ENCODE measurements at places on chromosomes 3 and 15.

DNA sequence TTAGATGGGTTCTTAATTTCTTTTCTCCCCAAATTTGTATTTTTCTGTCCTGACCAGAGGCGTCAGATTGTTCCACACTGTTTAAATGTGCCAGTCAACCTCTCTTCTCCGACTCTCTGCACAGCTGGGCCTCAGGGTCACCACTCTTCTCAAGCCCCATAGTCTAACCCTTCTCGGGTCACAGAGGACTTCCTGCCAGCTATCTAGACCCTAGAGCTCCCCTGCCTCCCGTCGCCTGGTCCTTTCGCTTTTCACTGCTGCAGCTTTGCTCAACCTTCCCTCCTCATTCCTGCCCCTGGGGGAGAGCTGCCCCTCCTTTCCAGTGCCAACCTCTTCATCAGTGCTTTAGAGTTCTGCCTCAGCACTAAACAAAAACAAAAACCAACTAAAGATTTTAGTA lies 151.7 kb downstream of the ATG7 start:
- DNase-seq, result no peak

DNA sequence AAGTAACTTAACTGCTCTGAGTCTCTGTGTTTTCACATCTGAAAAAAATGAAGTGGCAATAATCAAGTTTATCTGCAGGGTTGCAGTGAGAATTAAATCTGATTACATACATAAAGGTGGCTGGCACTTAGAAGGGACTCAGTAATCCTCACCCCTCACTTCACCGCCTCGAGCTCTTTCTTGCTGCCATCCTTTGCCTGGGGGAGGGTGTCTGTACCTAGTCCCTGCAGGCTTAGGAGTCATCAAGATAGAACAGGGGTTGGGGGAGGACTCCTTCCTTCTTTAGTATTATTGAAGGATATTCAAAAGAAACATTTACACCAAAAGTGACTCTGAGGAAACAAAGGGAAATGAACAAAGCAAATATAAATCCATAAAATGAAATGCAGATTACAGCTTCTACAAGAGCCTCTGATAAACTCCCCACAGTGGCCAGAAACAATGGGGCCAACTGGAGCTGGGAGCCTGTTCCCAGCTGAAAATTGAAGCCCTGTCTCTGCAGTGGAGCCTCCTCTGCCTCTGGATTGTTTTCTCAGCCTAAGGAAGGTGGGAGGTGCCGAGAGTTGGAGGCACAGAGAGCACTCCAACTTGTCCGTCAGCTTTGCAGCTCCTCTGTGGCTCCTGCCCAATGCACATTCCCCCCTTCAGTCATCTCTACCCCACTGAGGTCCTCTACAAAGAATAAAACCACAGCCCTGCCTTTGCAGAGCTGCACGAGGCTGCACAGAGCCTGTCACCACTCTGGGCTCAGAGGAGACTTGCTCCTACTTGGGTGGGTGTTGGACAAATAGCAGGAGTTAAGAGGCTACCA lies 41.8 kb downstream of the CRYGS start:
- DNase-seq, result no peak

DNA sequence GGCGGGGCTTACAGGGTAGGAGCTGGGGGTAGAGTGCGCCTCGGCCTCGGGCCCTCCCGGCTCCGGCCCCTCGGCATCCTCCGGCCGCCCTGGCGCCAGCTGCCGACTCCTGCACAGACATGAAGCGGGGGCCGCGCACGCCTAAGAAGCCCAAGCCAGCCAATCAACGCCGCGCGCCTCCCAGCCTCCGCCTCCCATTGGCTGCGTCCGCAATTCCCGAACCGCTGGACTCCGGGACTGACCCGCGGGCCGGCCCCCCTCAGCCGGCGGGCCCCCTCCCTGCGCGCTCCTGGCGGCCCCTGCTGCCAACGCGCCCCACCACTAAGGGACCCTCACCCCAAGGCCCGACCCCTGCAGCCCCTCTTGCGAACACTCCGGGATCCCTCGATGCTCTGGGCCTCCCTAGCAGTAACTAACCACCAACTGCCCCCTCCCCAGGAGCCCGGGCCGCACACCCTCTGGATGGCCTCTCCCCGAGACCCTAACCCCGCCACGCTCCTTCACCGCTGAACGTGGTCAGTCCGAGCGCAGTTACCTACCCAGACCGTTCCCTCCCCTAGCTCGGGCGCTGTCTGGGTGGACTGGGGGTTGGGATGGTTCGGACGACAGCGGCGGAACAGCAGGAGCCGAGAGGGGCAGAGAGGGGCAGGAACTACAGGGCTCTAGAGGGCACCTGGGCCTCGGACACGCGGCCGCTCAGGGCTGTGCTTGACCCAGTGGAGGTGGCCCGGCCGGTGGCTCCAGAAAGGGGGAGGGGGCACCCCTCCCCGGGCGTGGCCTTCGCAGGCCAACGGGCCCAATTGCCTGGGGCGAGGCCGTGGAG lies 5.0 kb downstream of the GATA2 start:
- no peak for DNase-seq

GRCh38 chr3:197336348-197336747 lies 37.9 kb upstream of the DLG1 start:
- no peak for DNase-seq

DNA sequence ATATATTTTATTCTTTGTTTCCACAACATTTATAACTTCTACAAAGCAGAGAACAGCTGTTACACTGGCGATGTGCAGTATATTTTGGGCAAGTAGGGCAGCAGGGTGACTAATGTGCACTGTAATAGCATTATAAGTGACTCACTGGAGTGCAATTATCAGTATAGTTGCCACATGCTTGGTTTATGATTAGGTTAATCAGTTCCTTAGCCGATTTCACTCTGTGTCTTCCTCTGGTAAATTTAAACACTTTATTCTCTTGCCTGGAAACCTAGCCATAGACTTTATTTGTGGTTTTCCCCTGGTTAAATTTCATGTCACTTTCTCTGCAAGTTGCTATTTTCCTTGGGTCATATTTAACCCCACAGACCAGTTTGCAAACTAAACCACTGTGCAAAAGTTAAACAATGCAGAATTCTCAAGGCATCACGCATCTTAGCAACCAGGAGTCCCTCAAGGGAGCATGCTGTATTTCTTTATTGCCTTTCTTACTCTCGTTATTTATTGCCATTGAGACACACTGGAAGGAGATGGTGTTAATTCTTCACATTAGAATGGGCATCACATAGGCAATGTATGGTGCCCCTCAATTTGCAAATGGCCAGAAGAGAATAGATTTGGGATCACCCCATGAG lies 690.2 kb upstream of the DPPA4 start:
- no peak for DNase-seq

DNA sequence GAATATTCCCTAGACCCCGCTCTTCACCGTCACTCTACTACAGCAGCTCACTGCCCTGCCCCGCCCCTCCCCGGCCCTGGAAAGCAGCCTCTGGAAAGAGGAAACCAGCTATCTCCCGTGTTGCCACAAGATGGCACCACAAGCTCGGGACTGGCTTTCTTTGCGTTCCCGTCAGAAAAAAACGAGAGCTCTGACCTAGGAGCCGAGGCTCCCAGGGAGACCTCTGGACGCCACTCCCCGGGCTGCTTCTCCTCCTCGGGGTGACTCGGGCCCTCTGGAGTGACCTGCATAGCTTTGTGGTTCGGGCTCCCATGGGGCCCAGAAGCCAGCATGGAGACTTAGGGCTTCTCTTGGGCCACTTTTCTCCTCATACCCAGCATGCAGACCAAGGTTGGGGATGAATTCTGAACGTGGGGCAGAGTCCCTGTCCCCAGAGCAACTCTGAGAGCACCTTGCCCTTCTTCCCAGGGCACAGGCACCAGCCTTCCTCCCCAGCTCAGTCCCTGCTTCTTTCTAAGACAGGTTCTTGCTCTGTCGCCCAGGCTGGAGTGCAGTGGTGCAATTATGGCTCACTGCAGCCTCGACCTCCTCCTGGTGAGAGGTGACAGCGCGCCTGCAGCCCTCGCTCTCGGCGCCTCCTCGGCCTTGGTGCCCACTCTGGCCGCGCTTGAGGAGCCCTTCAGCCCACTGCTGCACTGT lies 19.0 kb downstream of the STOML1 start:
- peak; percentile 74 for DNase-seq

- DNase-seq, result no peak
These were observed 38.2 kb upstream of the GYG1 start for GRCh38 chr3:148953094-148953493.

GRCh38 chr3:149299938-149300801 lies 33.3 kb downstream of the TM4SF18 start:
- no peak for DNase-seq

DNA sequence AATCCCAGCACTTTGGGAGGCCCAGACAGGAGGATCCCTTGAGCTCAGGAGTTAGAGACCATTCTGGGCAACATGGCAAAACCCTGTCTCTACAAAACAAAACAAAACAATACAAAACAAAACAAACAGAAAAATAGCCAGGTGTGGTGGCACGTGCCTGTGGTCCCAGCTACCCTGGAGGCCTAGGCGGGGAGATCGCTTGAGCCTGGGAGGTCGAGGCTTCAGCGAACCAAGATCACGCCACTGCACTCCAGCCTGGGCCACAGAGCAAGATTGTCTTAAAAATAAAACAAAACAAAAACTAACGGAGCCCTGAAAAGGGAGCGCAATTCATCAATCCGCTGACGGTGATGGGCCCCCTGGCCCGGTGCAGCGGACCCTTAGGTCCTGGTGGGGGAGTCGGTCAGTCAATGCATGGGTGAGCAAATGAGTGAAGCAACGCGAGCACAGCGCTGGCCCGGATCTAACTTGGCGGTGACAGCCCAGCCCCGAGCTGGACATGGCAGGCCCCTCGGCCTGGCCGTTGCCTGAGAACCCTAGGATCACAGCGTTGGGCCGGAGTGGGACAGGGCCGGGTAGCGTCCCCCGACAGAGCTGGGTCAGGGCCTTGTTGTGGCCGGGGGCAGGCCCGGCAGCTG lies 52.4 kb upstream of the BLM start:
- no peak for DNase-seq

DNA sequence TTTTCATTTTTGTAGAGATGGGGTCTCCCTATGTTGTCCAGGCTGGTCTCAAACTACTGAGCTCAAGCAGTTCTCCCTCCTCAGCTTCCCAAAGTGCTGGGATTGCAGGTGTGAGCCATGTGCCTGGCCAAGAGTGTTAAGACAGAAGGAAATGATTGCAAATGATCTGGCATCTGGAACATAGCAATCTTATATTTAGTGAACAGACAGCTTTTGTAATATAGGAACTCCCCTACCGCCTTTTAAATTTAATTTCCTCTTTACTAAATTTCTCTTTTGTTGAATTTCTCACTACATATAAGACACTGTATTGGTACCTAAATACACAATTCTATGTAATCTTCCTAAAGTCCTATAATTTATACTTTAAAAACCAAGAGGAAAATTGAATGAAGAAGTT lies 13.1 kb downstream of the ANO10 start:
- no peak for DNase-seq

All from activated T-helper 2 cell treated with anti-CD3 and anti-CD28 coated beads, Interferon-gamma antibody, Interleukin-2, Interleukin-4, amounts not matched to agents 10 μg/mL and 5 μg/mL and 100 μg/mL, durations not matched to agents 14 hours and 24 hours and 36 hours (primary cell).